ENCODE measurements at places on chromosomes 6 and 20. TPM values are rescaled to one million over a fixed set of nuclear protein-coding genes. Genes with fewer than 3 reads are reported as not detected.

GPR6 gene
- not detected for total RNA-seq

CEP162 gene
- total RNA-seq: 1.0 TPM

TFEB gene
- 7.8 TPM for total RNA-seq

PAK5 gene
- not detected for total RNA-seq

FRS3 gene
- total RNA-seq: 3.7 TPM

OR12D3 gene
- not detected for total RNA-seq

IL17A gene
- total RNA-seq: not detected

VSX1 gene
- not detected for total RNA-seq

GRM1 gene
- total RNA-seq: 0.25 TPM

LGSN gene
- total RNA-seq: not detected

IL17F gene
- not detected for total RNA-seq

TDP2 gene
- total RNA-seq: 14.3 TPM

TMC2 gene
- total RNA-seq: not detected

CDH22 gene
- total RNA-seq: not detected
